ENCODE measurements at places on chromosomes 16 and 17. TPM values are rescaled to one million over a fixed set of nuclear protein-coding genes. Genes with fewer than 3 reads are reported as not detected.

FDXR gene
- 5.2 TPM for total RNA-seq

DNA sequence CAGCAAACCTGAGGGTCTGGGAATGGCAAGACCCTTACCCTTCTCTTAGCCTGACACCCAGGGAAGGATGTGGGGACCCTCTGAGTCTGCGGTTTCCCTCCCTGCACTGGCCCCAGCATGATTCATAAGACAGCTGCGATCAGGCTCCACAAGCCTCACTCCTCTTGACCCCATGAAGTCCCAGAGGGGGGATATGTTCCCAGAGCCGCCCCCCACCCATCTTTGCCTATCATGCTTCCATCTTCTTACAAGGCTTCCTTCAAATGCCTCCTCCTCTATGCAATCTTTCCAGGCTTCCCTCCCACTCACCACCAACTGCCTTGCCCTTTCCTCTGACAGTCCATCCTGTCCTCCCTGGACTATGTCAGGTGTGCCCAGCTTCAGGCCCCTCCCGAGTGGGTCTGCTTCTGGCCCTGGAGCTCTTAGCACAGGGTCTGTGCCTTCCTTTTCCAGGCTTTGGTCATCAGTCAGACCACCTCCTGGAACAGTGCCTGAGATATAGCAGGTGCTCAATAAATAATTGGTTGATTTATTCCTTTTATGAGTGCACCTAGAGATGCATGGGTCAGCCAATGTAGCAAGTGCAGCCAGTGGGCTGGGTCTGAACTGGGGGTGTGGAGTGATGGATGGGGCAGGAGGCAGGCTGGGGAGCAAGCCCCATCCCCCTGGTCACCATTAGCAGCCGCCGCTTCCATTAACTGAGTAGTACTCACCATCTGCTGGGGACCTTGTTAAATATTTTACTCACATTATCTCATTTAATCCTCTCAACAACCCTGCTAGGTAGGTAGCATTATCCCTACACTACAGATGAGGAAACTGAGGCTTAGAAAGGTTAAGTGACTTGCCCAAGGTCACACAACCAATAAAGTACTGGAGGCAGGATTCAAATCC is 8.4 kb downstream of the DLX3 start:
- no peak for ATAC-seq

GRCh38 chr17:258045-258734 is 76.7 kb upstream of the DOC2B start:
- ATAC-seq, result no peak

- no peak for ATAC-seq
These were observed 157.5 kb upstream of the CACNG5 start for GRCh38 chr17:66677201-66677981.

MT1A gene
- not detected for total RNA-seq

GRCh38 chr17:80706463-80706867 is 161.8 kb downstream of the RPTOR start:
- no peak for ATAC-seq

DNA sequence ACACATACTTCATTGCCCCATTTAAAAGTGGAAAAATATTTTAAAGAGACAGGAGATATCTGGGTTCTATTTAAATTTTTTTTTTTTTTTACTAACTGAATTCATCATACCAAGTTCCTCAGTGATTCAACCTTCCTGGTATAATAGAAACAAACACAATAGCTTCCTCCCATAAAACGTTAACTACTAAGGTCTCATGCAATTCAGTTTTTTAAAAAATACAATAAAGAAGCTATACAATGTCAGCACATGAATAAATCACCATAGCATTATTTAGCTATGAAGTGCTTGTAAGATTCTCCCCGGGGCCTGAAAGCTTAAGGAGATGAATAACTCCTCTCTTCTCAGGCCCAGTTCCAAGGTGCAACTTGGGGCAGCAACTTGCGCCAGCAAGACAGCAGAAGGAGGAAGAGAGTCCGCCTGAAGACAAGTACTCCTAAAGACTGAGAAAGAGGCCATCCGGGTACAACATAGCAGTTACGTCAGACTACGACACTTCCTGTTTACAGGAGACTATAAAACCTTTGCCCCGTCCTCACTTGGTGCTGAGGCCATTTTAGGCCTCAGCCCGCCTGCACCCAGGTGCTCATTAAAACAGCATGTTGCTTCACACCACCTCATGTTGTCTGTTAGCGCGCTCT is 81.5 kb downstream of the MYO1D start:
- no peak for ATAC-seq

CDH11 gene
- 37.4 TPM for total RNA-seq

DNA sequence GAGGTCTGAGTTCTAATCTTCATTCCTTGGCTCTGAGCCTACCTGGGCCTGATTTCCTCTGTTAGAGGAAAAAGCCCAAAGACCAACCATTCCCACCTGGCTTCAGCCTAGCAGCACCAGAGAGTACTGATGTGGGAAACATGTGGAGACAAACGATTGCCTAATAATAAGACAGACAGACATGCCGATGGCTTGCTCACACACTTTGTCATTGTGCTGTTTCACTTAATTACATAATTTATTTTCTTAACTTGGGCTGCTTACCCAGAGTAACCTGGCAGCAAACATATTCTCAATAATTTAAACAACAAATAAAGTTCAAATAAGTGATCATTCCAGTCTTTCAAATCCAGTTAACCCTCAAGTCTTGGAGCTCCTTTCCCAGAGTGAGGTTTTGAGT is 83.4 kb downstream of the MAF start:
- no peak for ATAC-seq

ZG16 gene
- not detected for total RNA-seq

DNA sequence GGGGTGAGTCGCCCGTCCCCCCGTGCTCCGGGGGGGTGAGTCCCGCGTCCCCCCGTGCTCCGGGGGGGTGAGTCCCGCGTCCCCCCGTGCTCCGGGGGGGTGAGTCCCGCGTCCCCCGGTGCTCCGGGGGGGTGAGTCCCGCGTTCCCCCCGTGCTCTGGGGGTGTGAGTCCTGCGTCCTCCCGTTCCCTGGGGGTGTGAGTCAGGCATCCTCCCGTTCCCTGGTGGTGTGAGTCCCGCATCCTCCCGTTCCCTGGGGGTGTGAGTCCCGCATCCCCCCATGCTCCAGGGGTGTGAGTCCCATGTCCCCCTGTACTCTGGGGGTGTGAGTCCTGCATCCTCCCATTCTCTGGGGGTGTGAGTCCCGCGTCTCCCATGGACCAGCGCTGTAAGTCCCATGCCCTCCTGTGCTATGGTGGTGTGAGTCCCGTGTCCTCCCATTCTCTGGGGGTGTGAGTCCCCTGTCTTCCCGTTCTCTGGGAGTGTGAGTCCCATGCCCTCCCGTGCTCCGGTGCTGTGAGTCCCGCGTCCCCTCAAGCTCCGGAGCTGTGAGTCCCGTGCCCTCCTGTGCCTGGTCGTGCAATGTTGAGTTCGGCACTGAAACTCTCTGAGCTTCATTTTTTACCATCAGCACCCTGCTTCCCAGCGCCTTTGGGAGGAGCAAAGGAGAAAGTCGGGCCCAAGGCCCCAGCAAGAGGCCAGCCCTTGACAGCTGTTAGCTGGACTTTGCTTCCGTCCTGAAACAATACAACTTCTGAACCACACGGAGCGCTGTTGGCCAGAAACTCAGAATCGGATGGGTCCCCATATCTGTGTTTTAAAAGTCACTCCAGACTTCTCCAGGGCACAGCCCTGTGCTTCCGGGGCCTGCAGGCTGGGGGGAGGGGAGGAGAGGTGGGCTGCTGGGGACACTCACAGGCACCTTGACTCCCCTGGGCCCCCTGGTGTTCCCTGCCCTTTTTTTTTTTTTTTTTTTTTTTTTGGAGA is 11.5 kb upstream of the ZC3H18 start:
- ATAC-seq, result peak; percentile 65

- ATAC-seq, result no peak
These were observed 27.2 kb downstream of the HEATR9 start for GRCh38 chr17:35841505-35841904.

- no peak for ATAC-seq
These were observed 96.2 kb downstream of the PGS1 start for GRCh38 chr17:78474614-78475146.

GRCh38 chr17:34730816-34731215 is 151.4 kb downstream of the TMEM132E start:
- no peak for ATAC-seq

- no peak for ATAC-seq
These were observed 295.4 kb upstream of the KCNJ16 start for GRCh38 chr17:69779378-69780214.

DNA sequence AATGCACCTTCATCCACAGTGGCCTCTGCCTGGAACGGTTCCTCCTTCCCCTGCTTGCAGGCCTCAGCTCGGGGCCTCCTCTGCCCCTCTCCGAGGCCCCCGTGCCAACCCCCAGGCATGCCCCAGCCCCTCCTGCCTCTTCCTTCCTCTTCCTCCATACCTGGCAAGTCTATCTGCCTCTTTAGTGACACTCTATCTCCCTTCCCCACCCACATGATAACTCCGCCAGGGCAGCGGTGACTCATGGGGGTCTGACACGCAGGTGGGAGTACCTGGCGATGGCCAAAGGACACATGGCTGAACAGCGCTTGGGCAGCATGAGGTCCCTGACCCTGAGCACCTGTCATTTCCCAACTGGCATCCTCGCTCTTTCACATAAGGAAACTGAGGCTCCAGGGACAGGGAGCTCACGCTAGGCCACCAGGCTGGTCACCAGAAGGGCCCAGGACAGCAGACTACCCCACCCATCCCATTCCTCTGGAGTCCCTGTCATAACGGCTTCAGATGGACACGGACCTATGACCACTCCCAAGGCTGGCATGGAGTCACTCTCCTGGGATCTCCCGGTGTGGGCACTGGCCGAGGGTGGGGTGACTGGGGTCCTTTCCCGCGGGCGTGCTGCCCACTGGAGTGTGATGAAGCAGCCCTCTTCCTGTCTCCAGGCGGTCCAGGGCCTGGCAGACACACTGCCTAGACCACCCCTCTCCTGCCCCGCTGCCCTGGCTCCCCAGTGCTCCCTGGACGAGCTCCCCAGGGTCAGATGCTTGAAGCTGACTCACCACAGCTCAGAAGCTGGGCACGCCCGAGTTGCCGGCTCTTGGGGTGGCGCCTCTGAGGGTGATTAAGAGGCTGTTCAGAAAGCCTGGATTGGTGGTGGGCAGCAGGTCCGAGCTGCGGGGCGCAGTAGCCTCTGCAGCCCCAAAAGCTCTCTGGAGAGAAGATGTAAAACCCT is 100.6 kb downstream of the ENGASE start:
- no peak for ATAC-seq

CCDC102A gene
- 56.6 TPM for total RNA-seq

GRCh38 chr16:1414532-1415260 is at the start of gene UNKL:
Gene UNKL (minus strand): TSS chr16:1414704. CDS start chr16:1414691, 13 bp downstream.
- ATAC-seq, result peak; percentile 80

DNA sequence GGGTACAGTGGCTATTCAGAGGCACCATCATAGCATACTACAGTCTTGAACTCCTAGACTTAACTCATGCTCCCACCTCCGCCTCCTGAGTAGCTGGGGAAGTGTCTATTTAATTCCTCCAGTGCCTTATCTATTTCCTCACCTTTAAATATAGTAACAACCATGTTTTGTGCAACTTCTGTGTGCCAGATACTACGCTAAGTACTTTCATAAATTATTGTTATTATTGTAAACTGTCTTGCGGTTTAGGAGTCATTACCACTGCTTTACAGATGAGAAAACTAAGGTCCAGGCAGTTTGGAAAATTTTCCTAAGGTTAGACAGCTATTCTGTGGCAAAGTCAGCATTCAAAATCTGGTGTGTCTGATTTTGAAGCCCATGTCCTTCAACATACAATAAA is 359.1 kb upstream of the XYLT1 start:
- no peak for ATAC-seq

GRCh38 chr16:88672776-88673175 is 9.9 kb upstream of the MVD start:
- no peak for ATAC-seq

GRCh38 chr17:73643852-73644144 is 447 bp downstream of the SDK2 start:
- no peak for ATAC-seq

DNA sequence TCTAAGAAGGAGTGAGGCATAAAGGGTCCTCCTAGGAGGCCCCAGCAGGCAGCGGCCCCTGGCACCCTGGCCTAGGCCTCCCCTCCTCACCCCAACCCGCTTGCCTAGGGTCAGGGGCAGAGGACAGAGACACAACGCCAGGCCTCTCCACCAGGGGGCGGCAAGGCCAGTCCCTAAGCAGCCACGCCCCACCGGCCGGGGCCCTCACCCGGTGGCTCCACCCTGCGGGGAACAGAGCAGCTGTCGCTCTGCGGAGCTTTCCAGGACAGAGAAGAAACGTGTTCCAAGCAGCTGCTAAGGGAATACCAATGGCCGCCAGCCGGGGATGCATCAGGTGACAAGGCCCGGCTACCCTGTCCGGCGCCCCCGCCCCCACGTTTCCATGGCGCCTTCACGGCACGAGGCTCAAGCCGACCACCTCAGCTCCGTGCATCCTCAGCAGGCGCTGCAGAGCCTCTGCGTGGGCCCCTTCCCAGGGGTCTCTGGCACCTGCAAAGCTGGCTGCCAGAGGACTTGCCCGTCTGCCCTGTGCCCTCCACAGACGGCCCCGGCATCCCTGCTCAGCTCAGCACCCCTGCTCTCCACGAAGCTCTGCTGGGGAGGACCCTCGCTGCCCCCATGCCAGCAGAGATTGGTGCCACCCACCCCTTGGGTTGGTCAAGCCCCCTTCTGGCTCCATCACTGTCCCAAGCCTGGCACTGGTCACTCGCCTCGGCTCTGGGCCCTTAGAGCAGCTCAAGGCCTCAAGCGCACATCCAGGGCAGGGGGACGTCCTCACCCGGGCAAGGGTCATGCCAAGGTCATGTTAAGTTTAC is 5.6 kb downstream of the ZNF598 start:
- ATAC-seq, result peak; percentile 81

GRCh38 chr16:24858219-24859041 is 12.7 kb downstream of the SLC5A11 start:
- ATAC-seq, result no peak

GRCh38 chr17:63445954-63446752 is at the start of gene CYB561:
Gene CYB561 (minus strand): TSS chr17:63446306. CDS start chr17:63437547, 8,759 bp downstream.
- ATAC-seq, result peak; percentile 89

GRCh38 chr16:54309341-54309740 is 22.8 kb upstream of the IRX3 start:
- no peak for ATAC-seq
